CD4-positive, alpha-beta memory T cell (primary cell): ENCODE measurements at places on chromosomes 13 and 19. TPM values are rescaled to one million over a fixed set of nuclear protein-coding genes. Genes with fewer than 3 reads are reported as not detected.

ACP5 gene
- 30.3 TPM for total RNA-seq

PGLYRP2 gene
- 0.91 TPM for total RNA-seq

PHLDB3 gene
- total RNA-seq, result 36.9 TPM

CGB5 gene
- total RNA-seq, result not detected

GTF2F2 gene
- total RNA-seq, result 14.7 TPM

ZNF90 gene
- 6.2 TPM for total RNA-seq

SRRM5 gene
- 0.83 TPM for total RNA-seq

IL17D gene
- total RNA-seq, result not detected

DNA sequence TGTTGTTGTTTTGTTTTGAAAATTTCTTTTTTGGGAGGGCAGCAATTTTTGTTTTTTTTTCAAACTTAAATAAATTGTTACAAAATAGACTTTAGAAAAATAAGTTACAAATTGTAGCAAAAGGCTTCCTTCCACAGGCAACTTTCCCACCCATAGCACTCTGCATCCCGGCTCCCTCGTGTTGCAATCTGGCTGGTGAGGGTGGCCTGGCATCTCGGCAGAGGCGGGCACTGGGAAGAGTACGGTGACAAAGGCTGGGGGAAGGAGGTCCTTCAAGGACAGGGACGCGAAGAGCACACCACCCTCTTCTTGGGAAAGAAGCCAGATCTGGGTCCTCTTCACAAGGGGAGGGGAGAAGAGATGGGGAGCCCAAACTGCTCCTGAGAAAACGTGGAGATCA, 379.7 kb downstream of the OLFM4 start:
- H3K4me1 ChIP-seq, result no peaks in the 10 kb centered on the region
- H3K36me3 ChIP-seq, result no peaks in the 10 kb centered on the region
- no peak overlapping the region for H3K4me3 ChIP-seq
- no peak for DNase-seq

- H3K4me3 ChIP-seq, result no peak overlapping the region
- peaks cover 25% of the 10 kb centered on the region for H3K36me3 ChIP-seq
- no peaks in the 10 kb centered on the region for H3K4me1 ChIP-seq
Observed at GRCh38 chr13:49466292-49466838, 22.3 kb downstream of the SETDB2 start.

DNA sequence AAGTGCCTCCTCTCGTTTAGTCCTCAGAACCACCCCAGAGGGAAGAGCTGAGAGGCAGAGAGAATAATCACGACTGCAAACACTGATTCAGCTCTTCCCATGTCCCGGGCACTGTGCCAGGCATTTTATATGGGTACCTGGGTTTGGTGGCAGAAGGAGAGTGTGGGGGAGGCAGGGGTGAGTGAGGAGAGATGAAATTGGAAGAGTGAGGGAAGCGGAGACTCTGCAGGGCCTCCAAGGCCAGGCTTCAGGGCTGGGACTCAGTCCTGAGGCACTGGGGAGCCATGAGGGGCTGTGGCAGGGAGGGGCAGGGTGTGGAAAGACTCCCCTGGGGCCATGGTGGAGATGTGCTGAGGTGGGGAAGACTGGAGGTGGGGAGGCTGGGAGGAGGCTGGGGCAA, 8.7 kb downstream of the SYNGR4 start:
- H3K27ac ChIP-seq, result no peak overlapping the region
- H3K4me3 ChIP-seq, result no peak overlapping the region
- H3K36me3 ChIP-seq, result no peaks in the 10 kb centered on the region
- no peaks in the 10 kb centered on the region for H3K4me1 ChIP-seq
- DNase-seq, result no peak

GRCh38 chr13:25578526-25578925, 206.8 kb downstream of the ATP8A2 start:
- no peaks in the 10 kb centered on the region for H3K4me1 ChIP-seq
- DNase-seq, result no peak
- no peaks in the 10 kb centered on the region for H3K27me3 ChIP-seq
- H3K4me3 ChIP-seq, result no peak overlapping the region
- H3K27ac ChIP-seq, result no peak overlapping the region

DNA sequence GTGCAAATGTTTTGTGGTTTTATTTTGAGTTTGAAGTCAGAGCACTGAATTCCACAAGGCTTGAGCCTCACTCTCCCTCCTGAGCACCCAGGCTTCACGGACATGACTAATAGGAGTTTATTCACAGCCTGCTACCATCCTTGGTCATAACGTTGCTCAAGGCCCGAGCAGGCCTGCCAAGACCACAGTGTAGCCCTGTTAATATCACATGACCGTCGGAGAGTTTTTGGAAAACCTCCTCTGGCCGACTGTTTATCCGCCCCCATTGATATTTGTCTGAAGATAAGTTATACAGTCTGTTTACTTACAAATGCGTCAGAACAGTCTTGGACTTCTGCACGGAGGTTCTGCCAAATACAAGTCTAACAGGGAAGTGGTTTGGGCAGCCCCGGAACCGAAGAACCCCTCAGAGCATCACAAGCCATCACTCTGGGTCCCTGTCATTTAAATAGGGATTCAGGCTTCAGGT, 89.9 kb downstream of the COL4A2 start:
- H3K4me3 ChIP-seq, result no peak overlapping the region
- DNase-seq, result no peak
- H3K27me3 ChIP-seq, result peaks cover 4% of the 10 kb centered on the region
- H3K27ac ChIP-seq, result no peak overlapping the region

DNA sequence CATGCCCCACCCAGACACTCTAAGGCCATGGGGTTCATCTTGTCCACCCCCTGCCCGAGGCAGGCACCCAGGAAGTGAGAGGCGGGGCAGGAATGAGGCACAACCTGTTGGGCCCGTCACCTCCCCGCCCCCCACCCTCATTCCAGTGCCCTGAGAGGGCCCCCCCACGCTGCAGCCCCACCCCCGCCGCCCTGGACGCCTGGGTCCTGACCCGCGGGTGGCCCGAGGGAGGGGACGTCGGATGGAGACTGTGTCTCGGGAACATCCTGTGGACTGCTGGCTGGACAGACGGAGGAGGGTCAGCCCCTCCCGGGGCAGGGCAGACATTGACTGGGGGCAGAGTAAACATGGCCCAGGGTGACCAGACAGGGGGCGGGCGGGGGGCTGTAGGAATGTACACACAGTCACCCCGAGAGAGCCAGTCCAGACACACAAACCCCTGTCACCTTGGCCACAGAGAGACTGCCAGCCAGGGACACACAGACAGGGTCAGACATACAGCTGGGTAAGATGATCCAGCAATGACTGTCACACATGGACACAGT, 7.4 kb upstream of the JUNB start:
- no peaks in the 10 kb centered on the region for H3K36me3 ChIP-seq
- H3K4me3 ChIP-seq, result no peak overlapping the region
- no peaks in the 10 kb centered on the region for H3K27me3 ChIP-seq
- peaks cover 66% of the 10 kb centered on the region for H3K4me1 ChIP-seq

DNA sequence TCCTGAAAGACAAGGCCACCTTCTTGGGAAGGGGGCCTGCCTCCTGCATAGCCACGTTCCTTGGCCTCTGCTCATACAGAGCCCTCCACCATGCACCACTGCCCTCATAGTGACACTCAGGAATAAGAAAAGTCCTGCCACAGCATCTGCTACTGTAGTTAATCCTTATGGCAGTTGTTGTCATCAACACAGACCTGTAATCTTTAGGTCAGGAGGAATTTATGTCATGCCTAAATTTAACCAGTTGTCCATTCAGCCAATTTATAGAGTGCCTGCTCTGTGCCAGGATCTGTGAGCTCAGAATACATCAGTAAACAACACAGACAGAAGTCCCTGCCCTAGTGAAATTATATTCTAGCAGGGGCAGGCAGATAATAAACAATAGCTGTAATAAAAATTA, 44.4 kb downstream of the FAM124A start:
- no peaks in the 10 kb centered on the region for H3K27me3 ChIP-seq
- DNase-seq, result no peak
- no peak overlapping the region for H3K27ac ChIP-seq
- no peaks in the 10 kb centered on the region for H3K4me1 ChIP-seq

- no peaks in the 10 kb centered on the region for H3K36me3 ChIP-seq
- no peak overlapping the region for H3K27ac ChIP-seq
- H3K4me1 ChIP-seq, result no peaks in the 10 kb centered on the region
- no peaks in the 10 kb centered on the region for H3K27me3 ChIP-seq
Observed at GRCh38 chr19:46160233-46160775, 12.3 kb downstream of the IGFL2 start.

GRCh38 chr19:44627631-44628030, 14.3 kb downstream of the IGSF23 start:
- no peaks in the 10 kb centered on the region for H3K36me3 ChIP-seq
- no peak for DNase-seq
- H3K4me1 ChIP-seq, result no peaks in the 10 kb centered on the region
- no peak overlapping the region for H3K4me3 ChIP-seq
- no peaks in the 10 kb centered on the region for H3K27me3 ChIP-seq

DNA sequence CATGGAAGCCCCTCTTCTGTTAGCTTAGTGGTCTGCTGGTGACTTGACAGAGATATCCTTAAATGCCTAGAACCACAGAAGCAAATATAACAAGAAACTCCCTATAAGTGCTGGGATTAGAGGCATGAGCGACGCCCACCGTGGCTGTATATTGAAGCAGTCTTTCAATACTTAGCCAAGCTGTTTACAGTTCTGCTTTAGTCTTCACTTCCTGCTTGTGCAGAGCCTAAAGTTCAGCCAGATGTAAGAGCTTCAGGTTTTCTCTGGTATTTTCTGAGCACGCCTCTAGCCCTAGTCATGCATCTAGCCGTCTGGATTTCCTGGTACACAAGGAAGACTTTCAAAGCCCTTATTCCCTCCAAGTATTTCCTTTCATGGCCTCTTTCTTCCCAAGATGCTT, 28.5 kb downstream of the TRPM4 start:
- no peak overlapping the region for H3K4me3 ChIP-seq
- H3K27ac ChIP-seq, result no peak overlapping the region
- H3K4me1 ChIP-seq, result peaks cover 10% of the 10 kb centered on the region
- no peak for DNase-seq
- H3K27me3 ChIP-seq, result no peaks in the 10 kb centered on the region
- no peaks in the 10 kb centered on the region for H3K36me3 ChIP-seq

- DNase-seq, result no peak
- H3K4me3 ChIP-seq, result no peak overlapping the region
- no peaks in the 10 kb centered on the region for H3K36me3 ChIP-seq
- no peaks in the 10 kb centered on the region for H3K4me1 ChIP-seq
Observed at GRCh38 chr13:32002873-32003272, 28.7 kb upstream of the FRY start.

DNA sequence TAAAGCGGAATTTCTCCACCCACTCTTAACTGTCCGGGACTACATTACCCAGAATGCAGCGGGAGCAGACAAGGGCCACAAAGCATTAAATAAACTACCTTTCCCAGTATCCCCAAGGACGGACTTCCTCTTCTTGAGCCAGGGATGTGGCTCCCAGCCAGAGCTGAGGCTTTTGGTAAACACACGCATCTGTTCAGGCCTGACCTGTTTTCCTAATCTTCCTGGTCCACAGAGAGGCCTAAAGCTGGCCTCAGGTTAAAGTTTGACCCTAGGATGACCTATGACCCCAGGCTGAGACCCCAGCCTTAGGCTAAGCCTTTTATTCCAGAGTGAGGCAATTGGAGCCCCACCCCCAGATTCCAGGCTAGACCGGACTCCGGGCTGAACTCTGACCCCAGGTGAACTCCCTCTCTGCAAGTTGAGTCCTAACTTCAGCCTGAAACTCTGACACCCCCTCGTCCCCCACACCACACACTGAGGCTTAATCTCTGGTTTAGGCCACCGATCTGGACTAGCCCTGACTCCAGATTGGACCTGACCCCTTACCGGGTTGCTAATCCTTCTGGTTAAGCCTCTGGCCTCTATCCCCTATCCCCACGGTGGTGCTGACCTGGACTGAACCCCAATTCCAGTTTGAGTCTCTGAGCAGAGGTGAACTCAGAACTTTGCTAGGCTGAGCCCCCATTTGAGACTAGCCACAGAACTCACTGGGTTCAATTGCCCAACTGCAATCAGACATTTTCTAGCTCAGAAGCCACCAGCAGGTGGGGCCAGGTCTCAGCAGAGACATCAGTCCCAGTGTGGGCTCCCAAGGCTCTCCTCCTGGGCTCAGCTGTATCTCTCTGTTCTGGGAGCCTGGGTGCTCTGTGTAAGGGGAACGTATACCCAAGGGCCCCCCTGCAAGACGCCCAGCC, 750 bp upstream of the GPR108 start:
- H3K4me1 ChIP-seq, result peaks cover 50% of the 10 kb centered on the region
- DNase-seq, result peak; percentile 70
- peak overlapping the region; percentile 94 for H3K27ac ChIP-seq
- H3K4me3 ChIP-seq, result peak overlapping the region; percentile 33
- peaks cover 4% of the 10 kb centered on the region for H3K36me3 ChIP-seq

- no peak overlapping the region for H3K4me3 ChIP-seq
- H3K36me3 ChIP-seq, result no peaks in the 10 kb centered on the region
- no peak overlapping the region for H3K27ac ChIP-seq
- no peaks in the 10 kb centered on the region for H3K4me1 ChIP-seq
Observed at GRCh38 chr13:57846600-57847173, 215.1 kb downstream of the PCDH17 start.

DNA sequence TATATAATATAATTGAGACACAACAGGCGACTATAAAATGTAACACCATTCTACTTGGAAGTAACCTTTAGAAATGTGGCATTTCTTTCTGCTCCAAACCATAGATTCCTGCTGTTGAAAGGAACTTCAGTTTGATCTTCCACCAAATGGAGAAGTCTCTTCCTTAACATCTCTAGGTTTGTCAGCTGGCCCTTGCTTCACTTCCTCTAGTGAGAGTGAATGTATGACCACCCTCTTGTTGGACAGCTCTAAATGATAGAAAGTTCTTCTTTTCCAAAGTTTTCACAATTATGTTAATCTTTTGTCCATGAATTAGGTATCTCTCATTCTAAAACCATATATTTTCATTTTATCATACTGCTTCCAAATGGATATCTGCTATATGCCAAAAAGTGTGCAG, 13.8 kb upstream of the COG6 start:
- no peaks in the 10 kb centered on the region for H3K27me3 ChIP-seq
- H3K4me1 ChIP-seq, result no peaks in the 10 kb centered on the region
- no peak for DNase-seq
- no peaks in the 10 kb centered on the region for H3K36me3 ChIP-seq
- no peak overlapping the region for H3K4me3 ChIP-seq

- peaks cover 8% of the 10 kb centered on the region for H3K4me1 ChIP-seq
- H3K4me3 ChIP-seq, result peak overlapping the region; percentile 42
- DNase-seq, result no peak
- H3K36me3 ChIP-seq, result no peaks in the 10 kb centered on the region
Observed at GRCh38 chr13:20127562-20128458, 33.0 kb downstream of the GJA3 start.

- DNase-seq, result no peak
- H3K4me3 ChIP-seq, result no peak overlapping the region
- no peaks in the 10 kb centered on the region for H3K27me3 ChIP-seq
- H3K4me1 ChIP-seq, result no peaks in the 10 kb centered on the region
- H3K36me3 ChIP-seq, result no peaks in the 10 kb centered on the region
Observed at GRCh38 chr19:9878511-9879196, 43.5 kb downstream of the PIN1 start.

DNA sequence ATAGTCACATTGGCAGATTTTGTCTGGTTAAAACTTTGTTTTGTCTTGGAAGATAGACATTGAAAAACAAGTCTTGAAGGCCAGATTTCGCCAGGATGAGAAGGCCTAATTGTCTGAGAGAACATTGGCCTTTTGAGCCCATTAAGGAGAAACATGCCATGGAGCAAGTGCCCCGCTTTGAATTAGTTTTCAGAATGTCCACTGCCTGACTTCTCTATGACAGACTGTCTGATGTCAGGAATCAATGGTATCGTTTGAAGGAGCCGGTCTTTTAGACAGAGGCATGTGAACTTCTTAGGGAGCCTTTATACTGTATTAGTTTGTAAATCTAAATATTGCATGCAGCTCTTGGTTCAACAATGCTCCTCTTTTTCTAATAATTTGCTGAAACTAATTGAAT, 155.9 kb downstream of the DLEU7 start:
- no peak overlapping the region for H3K27ac ChIP-seq
- H3K27me3 ChIP-seq, result no peaks in the 10 kb centered on the region
- H3K4me3 ChIP-seq, result no peak overlapping the region
- DNase-seq, result no peak
- H3K36me3 ChIP-seq, result no peaks in the 10 kb centered on the region
